ENCODE measurements at places on chromosomes 12 and 14.

GRCh38 chr12:52007158-52007921 is 594 bp downstream of the TAMALIN start:
- peak; percentile 74 for DNase-seq

DNA sequence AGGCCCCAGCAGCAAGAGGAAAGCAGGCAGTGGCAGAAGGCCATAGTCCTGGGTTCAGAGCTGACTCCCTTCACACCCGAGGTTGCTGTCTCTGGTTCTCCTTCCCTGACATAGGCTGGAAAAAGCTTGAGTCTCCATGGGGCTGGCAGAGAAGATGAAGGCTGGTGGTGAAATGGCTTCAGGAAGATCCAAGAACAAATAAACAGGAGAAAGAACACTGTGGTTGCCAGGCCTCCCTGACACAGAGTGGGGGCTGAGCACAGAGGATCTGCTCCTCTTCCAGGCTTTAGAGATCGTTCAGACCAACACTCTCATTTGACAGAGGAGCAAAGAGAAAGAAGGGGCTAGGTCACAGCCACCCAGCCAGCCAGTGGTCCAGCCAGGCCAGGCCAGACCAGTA is 14.3 kb downstream of the HDAC7 start:
- no peak for DNase-seq

DNA sequence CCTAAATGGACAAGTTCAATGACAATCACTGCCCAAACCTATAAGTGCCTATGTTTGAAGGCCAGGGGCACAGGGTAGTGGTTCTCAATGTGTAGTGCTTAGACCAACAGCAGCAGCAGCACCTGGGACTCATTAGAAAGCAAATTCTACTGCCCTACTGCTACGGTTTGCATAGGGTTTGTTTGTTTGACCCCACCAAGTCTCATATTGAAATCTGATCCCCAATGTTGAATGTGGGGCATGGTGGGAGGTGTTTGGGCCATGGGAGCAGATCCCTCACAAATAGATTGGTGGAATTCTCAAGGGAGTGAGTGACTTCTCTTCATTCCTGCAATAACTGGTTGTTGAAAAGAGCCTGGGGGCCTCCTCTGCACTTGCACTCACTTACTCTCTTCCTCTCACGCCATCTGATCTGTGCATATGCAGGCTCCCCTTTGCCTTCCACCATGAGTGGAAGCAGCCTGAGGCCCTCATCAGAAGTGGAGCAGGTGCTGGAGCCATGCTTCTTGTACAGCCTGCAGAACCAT is 39.5 kb downstream of the PPM1H start:
- no peak for DNase-seq

- DNase-seq, result peak; percentile 60
Measured at GRCh38 chr14:55097881-55098560, 31.0 kb upstream of the LGALS3 start.

- DNase-seq, result no peak
Measured at GRCh38 chr12:86429824-86430223, 173.6 kb upstream of the MGAT4C start.

- DNase-seq, result no peak
Measured at GRCh38 chr12:65653946-65654629, 170.2 kb upstream of the HMGA2 start.

- no peak for DNase-seq
Measured at GRCh38 chr14:88477513-88478250, 77.1 kb downstream of the PTPN21 start.

- DNase-seq, result peak; percentile 41
Measured at GRCh38 chr12:120687578-120688289, 785 bp downstream of the MLEC start.

GRCh38 chr12:3020399-3020798 is 56.8 kb upstream of the TSPAN9 start:
- DNase-seq, result no peak

All from CD4-positive, alpha-beta T cell treated with Interleukin-17A for 1 hour (primary cell).